ENCODE measurements at places on chromosomes 11 and 22.

GRCh38 chr11:107741044-107741823 lies 29.4 kb upstream of the SLN start:
- no peak for DNase-seq

- no peak for DNase-seq
Measured at GRCh38 chr11:94088906-94089305, 39.7 kb upstream of the PANX1 start.

DNA sequence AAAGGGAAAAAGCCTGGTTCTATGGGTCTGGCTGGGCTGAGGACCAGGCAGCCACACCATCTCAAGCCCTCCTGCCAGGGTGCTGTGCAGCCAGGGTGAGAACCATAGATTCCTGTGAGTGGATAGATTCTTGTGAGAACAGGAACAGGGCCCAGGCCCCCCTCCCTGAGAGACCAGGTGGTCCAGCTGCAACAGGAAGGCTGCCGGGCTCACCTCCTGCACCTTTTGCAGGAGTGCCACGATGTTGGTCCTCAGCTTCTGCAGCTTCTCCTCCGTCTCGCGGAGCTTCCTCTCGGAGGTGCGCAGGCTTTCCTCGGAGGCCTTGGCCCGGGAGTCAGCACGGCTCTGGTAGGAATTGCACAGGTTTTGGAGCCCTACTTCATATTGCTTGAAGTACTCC lies 40.8 kb downstream of the MORC2 start:
- no peak for DNase-seq

DNA sequence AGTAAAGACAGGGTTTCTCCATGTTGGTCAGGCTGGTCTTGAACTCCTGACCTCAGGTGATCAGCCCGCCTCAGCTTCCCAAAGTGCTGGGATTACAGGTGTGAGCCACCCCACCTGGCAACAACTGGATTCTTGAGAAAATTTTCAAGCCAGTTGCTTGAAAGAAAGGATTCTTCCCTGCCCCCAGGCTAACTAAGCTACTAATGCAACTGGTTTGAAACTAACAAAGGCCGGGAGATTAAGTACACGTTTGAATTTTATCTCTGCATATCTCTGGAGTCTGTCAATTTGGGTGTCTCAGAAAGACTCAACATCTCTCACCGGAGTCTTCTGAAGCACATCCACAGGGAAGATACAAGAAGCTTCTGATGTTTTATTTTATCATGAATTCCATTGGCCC lies 10.7 kb upstream of the ETS1 start:
- DNase-seq: no peak

DNA sequence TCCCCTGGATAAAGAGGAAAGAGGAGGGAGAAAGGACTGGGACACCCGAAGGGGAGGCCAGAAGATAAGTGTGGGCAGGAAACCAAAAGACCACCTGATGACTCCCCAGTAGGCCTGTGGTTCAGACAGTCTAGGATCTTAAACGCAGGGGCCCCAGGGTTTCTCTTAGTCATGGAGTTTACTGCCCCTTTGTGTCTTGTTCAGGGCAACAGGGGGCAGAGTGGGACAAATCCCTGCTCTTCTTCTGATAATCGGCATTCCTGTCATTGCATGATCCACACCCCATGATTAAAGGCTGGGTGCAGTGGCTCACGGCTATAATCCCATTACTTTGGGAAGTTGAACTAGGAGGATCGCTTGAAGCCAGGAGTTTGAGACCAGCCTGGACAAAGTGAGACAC lies 4.7 kb upstream of the TMPRSS13 start:
- DNase-seq: no peak

- DNase-seq: no peak
Measured at GRCh38 chr11:134949121-134950090, 537.4 kb upstream of the B3GAT1 start.
